ENCODE measurements at places on chromosomes 4 and X. TPM values are rescaled to one million over a fixed set of nuclear protein-coding genes. Genes with fewer than 3 reads are reported as not detected.

The CRMP1 gene
- total RNA-seq: 0.49 TPM

The SLC10A4 gene
- total RNA-seq: not detected

The ODAM gene
- 0.90 TPM for total RNA-seq

The CLDN34 gene
- 0.24 TPM for total RNA-seq

The TMEM144 gene
- total RNA-seq: 28.6 TPM

The GAGE1 gene
- not detected for total RNA-seq

The LIMCH1 gene
- total RNA-seq: 14.4 TPM

The PQBP1 gene
- total RNA-seq: 68.1 TPM

The BEND4 gene
- 0.19 TPM for total RNA-seq

The MSMO1 gene
- total RNA-seq: 51.7 TPM

The CYBB gene
- 18.6 TPM for total RNA-seq

The FAM9B gene
- total RNA-seq: not detected

The FRAS1 gene
- 2.1 TPM for total RNA-seq

The FOXR2 gene
- total RNA-seq: not detected

- H3K27ac ChIP-seq: no peak overlapping the region
- no peaks in the 10 kb centered on the region for H3K27me3 ChIP-seq
- no peak overlapping the region for H3K4me3 ChIP-seq
These were observed 1181.4 kb downstream of the RPA4 start for GRCh38 chrX:98065151-98065550.

DNA sequence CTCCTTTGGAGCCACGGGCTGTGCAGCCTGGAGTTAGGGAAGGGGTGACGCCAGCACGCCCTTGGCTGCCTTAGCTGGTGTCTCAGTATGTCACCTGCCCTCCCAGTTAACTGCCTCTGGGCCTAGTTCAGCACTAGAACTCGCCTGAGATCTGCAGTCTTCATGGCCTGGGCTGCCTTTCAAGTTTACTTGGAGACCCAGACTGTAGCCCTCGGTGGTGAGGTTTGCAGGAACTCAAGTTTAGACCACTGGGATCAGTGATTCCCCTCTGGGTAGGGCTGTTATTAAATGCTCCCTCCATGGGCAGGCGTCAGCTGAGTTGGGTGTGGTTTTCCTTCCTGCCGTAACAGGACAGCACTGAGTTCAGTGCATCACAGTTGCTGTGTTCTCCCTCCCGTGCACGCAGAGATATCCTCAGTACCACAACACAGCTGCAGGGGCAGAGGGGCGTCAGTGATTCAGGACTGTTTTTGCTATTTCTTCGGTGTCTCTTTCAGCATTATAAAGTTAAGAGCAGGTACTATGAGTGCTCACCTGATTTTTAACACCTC, 30.5 kb downstream of the PLAC8 start:
- no peak overlapping the region for H3K4me3 ChIP-seq
- no peaks in the 10 kb centered on the region for H3K27me3 ChIP-seq
- H3K27ac ChIP-seq: no peak overlapping the region
- DNase-seq: no peak

DNA sequence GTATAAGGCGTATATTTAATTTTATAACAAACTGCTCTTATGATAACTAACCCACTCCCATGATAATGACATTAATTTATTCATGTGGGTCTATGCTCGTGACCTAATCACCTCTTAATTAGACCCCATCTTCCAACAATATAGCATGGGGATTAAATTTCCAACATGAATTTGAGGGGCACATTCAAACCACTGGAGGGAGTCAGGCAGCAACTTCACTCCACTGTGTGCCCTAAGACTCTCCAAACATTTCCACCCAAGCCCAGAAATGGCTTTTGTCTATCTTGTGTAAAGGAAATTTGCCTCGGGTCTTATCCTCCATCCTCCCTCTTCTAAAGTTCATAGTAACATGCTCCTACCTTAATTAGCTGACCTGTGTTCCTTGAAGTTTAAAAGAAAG, 616.1 kb upstream of the CPEB2 start:
- no peak overlapping the region for H3K4me3 ChIP-seq
- H3K36me3 ChIP-seq: no peaks in the 10 kb centered on the region
- no peaks in the 10 kb centered on the region for H3K4me1 ChIP-seq

- no peaks in the 10 kb centered on the region for H3K4me1 ChIP-seq
- no peak within 1 kb of the TSS for H3K4me3 ChIP-seq
- H3K27ac ChIP-seq: no peak within 1 kb of the TSS
These were observed at the start of gene RGN for GRCh38 chrX:47078129-47079043. TSS of gene RGN (plus strand) at chrX:47078443. CDS start at chrX:47081145, 2,702 bp downstream.

DNA sequence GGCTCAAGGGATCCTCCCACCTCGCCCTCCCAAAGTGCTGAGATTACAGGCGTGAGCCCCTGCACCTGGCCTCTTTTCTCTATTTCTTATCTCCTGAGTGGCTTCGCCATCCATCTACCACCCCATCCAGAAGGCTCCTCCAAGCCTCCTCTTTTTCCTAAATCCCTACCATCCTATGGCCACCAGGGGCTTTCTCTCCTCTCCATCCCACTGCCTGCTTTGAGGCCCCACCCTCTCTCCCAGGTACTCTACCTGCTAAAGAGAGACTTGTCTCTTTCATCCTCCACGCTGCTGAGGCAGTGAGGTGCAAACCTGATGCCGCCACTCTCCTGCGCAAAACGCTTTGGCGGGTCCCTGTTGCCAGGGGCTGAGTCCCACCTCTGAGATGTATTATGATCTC, 7.0 kb downstream of the RS1 start:
- DNase-seq: no peak
- no peak overlapping the region for H3K27ac ChIP-seq
- no peaks in the 10 kb centered on the region for H3K4me1 ChIP-seq
- H3K27me3 ChIP-seq: no peaks in the 10 kb centered on the region

- no peaks in the 10 kb centered on the region for H3K27me3 ChIP-seq
- no peak for DNase-seq
- no peak overlapping the region for H3K27ac ChIP-seq
- H3K4me1 ChIP-seq: no peaks in the 10 kb centered on the region
- no peak overlapping the region for H3K4me3 ChIP-seq
These were observed 87.6 kb downstream of the GBA3 start for GRCh38 chr4:22780317-22780716.

GRCh38 chr4:101155945-101156344, 191.4 kb downstream of the PPP3CA start:
- H3K4me1 ChIP-seq: no peaks in the 10 kb centered on the region
- no peak for DNase-seq
- H3K27ac ChIP-seq: no peak overlapping the region

- no peak overlapping the region for H3K27ac ChIP-seq
- no peak for DNase-seq
These were observed 69.9 kb downstream of the COX7B2 start for GRCh38 chr4:46839128-46839527.

DNA sequence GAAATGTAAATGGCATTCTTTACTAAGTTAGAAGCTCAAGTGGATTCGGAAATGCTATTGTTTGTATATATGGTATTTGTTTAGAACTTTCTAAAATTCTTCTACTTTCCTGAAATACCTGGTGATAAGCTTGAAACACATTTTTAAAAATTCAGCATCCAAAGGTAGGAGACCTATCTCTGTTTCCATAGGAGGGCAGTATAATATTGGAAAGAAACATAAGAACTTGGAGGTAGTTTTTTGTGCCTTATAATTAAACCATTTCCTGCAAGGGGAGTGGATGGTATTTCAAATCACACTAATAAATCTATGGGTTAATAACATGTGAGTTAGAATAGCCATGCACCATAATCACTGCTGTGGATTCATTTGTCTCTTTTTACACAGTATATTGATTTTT, 217.4 kb upstream of the AADAT start:
- H3K36me3 ChIP-seq: no peaks in the 10 kb centered on the region
- no peaks in the 10 kb centered on the region for H3K27me3 ChIP-seq
- H3K4me1 ChIP-seq: no peaks in the 10 kb centered on the region
- peak overlapping the region; percentile 17 for H3K27ac ChIP-seq
- DNase-seq: no peak

- no peak overlapping the region for H3K4me3 ChIP-seq
- H3K27me3 ChIP-seq: no peaks in the 10 kb centered on the region
- DNase-seq: no peak
- H3K27ac ChIP-seq: no peak overlapping the region
- no peaks in the 10 kb centered on the region for H3K4me1 ChIP-seq
These were observed 264.0 kb downstream of the TRIML1 start for GRCh38 chr4:188403272-188403671.

GRCh38 chrX:109943740-109944092, 59.2 kb upstream of the TMEM164 start:
- no peaks in the 10 kb centered on the region for H3K4me1 ChIP-seq
- no peak overlapping the region for H3K27ac ChIP-seq
- no peaks in the 10 kb centered on the region for H3K27me3 ChIP-seq
- DNase-seq: no peak
- no peaks in the 10 kb centered on the region for H3K36me3 ChIP-seq

DNA sequence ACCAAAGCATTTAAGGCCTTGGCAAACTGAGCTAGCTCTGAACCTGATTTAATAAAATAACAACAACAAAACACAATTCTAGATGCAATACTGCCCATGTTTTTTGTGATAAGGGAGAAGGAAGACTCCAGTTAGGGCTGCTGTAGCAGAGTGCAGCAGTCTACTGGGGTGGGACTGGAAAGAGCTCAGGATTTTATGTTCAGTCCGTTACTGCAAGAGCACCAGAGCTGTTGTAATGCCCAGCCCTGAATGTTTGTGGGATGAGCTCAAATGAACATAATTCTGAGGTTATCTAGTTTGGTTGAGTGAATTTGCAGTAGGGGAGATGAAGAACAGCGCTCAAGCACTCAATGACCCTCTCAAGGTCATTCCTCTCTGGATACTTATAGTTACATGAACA, 743.8 kb downstream of the FAT4 start:
- no peak overlapping the region for H3K27ac ChIP-seq
- no peaks in the 10 kb centered on the region for H3K4me1 ChIP-seq
- no peaks in the 10 kb centered on the region for H3K27me3 ChIP-seq
- DNase-seq: no peak

DNA sequence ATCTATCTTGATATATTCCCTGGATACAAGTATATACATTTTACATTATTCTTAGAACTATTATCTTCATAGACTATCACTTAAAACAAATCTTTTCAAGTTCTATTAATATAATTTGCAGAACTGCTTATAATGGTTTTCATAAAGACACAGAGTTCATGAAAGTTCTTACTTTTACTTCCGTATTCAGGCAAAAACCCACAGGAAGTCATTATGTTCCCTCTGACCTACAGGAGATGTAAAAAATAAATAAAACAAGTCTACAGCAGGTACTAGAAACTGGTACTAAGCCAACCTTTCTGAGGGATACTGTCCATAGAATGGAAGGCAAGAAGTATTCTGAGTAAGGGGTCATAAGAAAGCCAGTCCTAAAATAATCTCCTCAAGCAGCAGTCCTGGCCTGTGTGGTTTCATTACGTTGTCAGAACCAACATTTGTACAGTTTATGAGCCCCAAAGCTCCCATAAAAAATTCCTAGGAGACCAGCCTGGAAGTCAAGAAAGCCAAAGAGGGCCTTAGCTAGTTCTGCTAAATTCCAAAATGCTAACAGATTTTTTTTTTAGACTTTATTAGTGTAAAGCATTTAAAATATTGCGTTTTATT, 68.6 kb downstream of the CAMK2D start:
- H3K27ac ChIP-seq: peak overlapping the region; percentile 71
- no peaks in the 10 kb centered on the region for H3K36me3 ChIP-seq
- no peak for DNase-seq
- peaks cover 12% of the 10 kb centered on the region for H3K4me1 ChIP-seq
- H3K27me3 ChIP-seq: no peaks in the 10 kb centered on the region
- H3K4me3 ChIP-seq: no peak overlapping the region

DNA sequence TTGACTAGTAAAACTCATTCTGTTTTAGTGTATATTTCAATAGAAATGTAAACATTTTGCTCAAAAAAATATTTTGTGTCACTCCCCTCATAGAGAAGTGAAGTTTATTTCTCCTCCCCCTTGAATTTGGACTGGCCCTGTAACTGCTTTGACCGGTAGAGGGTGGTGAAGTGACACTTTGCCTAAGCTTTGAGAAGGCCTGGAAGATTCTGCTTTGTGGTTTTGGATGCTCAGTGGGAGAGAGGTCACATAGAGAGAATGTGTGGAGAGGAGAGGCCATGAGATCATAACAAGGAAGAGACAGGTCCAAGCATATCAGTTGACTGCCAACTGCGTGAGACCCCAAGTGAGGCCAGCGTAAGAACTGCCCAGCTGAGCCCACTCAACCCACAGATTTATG, 19.1 kb upstream of the ARX start:
- H3K4me1 ChIP-seq: no peaks in the 10 kb centered on the region
- H3K4me3 ChIP-seq: no peak overlapping the region
- DNase-seq: no peak
- no peak overlapping the region for H3K27ac ChIP-seq

- no peak overlapping the region for H3K27ac ChIP-seq
- H3K4me1 ChIP-seq: no peaks in the 10 kb centered on the region
- H3K4me3 ChIP-seq: no peak overlapping the region
These were observed 173.0 kb upstream of the HAND2 start for GRCh38 chr4:173703021-173703420.

- no peak overlapping the region for H3K4me3 ChIP-seq
- H3K4me1 ChIP-seq: no peaks in the 10 kb centered on the region
- no peaks in the 10 kb centered on the region for H3K36me3 ChIP-seq
- no peaks in the 10 kb centered on the region for H3K27me3 ChIP-seq
- peak; percentile 29 for DNase-seq
These were observed 17.7 kb upstream of the SLC39A8 start for GRCh38 chr4:102362922-102363432.

DNA sequence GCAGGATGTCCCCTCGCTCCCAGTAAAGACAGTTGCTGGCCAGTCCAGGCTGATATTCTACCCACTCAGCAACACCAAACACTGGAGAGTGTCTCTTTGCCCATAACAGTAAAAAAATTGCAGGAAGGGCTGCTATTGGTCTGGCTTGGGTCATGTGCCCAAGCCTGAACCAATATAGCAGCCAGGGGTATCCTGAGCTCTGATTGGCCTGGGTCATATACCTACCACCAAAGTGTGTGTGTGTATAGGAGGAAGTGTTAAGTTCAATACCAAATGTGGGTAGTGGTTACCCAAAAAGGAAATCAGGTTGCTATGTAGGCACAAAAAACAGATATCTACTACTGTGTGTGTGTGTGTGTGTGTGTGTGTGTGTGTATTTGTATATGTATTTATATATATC, 373.2 kb downstream of the BCOR start:
- no peak for DNase-seq
- H3K36me3 ChIP-seq: no peaks in the 10 kb centered on the region
- no peak overlapping the region for H3K27ac ChIP-seq
- H3K27me3 ChIP-seq: no peaks in the 10 kb centered on the region

- no peaks in the 10 kb centered on the region for H3K27me3 ChIP-seq
- no peaks in the 10 kb centered on the region for H3K36me3 ChIP-seq
- no peaks in the 10 kb centered on the region for H3K4me1 ChIP-seq
- H3K27ac ChIP-seq: no peak overlapping the region
These were observed 545.3 kb upstream of the GRID2 start for GRCh38 chr4:91758487-91758886.

DNA sequence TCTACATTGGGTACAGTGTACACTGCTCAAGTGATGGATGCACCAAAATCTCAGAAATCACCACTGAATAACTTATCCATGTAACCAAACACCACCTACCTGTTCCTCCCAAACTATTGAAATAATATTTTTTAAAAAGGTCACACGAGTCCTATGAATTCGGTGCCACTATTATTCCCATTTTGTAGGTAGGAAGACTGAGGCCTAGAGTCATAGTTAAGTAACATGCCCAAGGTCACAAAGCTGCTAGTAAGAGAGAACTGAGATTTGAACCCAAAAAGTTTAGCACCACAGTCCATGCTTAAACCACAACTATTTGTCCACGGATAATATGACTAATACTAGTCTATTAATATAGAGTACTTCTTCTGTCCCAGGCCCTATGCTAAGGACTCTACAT, 2.7 kb downstream of the ARHGEF6 start:
- H3K4me3 ChIP-seq: no peak overlapping the region
- DNase-seq: no peak
- H3K4me1 ChIP-seq: no peaks in the 10 kb centered on the region
- no peak overlapping the region for H3K27ac ChIP-seq
- H3K36me3 ChIP-seq: no peaks in the 10 kb centered on the region

Data from colonic mucosa (tissue), 4 donors.